ENCODE measurements at places on chromosomes 3 and 15.
A peak's percentile ranks its signal among the peaks of the same experiment; 100 is the strongest.

DNA sequence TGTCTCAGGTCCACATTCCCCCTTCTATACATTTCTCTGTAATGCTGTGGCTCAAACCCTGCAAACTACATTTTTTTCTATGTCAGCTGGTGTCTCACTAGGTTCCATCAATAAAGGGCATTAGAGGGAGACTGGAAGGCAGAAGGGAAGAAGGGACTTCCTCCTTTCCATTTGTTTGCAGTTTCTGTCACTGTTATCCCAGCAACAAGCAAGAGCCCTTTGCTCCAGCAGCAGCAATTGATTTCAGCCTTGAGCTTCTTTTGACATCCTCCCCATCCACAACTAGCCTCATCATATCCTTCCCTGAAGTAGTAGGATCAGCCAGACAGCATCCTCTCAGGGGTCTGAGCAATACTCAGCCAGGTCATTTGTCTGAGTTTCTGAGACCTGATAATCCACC lies 5.3 kb upstream of the NCK1 start:
- DNase-seq = no peak

- no peak for DNase-seq
These were observed 18.8 kb downstream of the ASTE1 start for GRCh38 chr3:131007782-131008181.

DNA sequence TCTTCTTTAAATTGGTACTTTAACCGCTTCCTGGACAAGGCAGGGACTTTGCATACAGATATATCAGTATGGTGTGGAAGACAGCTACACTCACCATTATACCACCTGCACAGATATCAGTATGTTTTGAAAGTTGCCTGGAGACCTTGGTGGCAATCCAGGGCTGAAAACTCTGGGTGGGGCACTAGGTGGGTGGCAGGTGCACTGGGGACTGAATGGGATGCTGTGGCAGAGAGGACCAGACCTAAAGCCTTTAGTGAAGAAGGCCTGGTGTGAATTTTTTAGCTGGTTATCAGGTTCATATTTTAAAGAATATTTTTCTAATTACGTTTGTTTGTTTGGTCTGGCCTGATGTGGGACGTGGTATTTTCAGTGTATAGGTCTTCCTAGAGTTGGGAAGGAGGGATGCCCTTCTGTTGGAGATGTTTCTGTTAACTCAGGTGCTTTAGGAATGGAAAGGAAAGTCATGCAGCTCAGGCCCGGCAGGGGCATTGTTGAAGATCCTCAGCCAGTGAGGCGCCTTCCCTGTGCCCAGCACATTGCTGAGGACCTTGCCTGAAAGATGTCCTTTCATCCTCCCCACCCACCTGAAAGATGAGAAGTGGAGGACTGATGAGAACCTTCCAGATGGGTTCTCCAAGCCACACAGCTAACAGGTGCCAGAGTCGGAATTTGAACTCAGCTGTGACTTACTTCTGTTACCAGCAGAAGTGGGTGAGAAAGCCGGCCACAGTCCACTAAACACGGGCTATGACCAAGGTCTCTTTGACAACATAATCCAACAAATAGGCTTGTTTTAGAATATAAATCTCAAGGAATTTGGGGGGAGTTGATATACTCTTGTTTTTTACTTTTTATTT lies 77.3 kb downstream of the APBA2 start:
- no peak for DNase-seq

DNA sequence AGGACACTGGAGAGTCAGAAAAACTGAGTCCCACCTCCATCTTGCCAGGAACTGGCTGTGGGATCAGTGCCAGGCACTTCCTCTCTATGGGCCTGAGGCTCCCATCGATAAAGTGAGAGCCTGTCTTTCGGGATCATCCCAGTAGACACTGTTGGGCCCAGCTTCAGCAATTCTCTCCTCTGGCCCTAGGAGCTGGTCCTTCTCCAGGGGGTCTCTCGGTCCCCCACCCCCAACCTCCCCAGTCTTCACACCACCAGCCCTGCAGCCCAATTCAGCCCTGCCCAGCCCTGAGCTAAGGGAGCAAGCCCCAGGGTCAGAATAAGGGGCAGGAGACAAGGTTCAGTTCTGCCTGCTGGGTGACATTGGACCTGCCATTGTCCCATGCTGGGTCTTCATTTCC lies 4.5 kb upstream of the LCTL start:
- DNase-seq = no peak

DNA sequence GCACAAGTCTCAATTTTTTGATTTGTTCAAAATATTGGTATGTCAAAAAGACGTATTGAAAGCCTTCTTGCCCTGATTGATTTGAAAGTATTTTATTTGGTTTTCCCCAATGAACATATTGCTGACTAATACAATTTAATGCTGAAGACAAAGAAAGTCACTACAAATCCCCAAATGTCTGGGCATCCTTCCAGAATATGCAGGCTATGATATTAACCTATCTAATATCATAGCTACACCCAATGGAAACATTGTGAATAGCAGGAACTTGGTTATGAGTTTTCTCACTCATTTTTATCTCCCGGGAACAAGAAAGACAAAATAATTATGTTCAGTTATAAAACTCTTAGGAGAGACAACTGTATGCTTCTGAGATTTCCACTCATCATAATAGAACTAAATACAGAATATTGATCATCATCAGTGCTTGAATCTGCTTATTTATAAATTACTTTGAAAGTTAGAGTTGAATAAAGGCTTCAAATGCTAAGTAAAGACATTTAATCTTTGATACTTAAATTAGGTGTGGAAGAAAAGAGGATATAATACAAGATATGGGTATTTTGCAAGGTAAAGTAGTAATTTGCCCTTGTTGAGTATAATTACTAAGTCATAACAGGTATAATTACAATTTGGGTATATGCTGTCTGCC lies 483.9 kb downstream of the RBMS3 start:
- no peak for DNase-seq

DNA sequence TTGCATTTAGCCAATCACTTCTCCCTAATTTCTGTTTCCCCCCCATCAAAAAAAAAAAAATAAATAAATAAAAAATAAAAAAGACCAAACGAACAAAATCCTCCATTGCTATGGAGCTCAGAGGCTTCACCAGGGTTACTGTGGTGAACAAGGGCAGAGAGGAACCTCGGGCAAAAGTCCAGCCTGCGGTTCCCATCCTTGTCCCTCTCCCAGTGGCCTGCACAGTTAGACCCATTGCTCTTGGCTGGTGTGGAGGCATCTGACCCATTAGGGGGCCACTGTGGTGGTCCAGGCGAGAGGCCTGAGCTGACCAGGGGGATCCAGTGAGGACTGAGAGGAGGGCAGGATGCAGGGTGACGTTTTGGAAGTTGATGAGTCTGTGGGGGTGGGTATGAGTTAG lies 18.8 kb downstream of the CORO2B start:
- DNase-seq = no peak

DNA sequence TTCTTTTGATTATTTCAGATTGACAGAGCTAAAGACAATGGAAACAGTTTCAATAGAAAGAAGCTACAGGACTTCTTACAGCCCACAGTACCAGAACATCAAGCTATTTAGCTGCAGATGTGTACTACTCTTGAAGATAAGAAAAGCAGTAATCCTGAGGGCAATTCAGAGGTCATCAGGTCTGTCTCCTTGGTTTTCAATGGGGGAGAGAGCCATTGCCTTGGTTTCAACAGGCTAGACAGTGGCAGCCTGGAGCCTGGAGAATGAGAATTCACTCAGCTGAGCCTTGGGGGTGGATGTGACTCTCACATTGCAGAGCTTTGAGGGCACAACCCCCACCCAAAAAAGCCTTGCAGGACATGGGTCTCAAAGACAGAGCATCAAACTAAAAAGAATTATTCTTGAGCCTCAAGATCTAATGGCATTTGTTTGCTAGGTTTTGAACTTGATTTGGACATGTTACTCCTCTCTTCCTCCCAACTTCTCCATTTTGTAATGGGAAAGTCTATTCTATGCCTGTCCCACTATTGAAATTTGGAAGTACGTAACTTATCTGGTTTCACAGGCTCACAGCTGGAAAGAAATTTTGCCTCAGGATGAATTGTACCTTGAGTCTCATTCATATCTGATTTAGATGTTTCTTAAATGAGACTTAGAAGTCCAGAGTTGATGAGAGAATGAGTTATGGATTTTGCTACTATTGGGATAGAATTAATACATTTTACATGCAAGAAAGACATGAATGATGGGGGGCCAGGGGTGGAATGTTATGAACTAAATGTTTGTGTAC lies 36.9 kb downstream of the PLSCR1 start:
- no peak for DNase-seq

GRCh38 chr15:31383139-31383538 lies 56.5 kb downstream of the KLF13 start:
- DNase-seq = no peak

DNA sequence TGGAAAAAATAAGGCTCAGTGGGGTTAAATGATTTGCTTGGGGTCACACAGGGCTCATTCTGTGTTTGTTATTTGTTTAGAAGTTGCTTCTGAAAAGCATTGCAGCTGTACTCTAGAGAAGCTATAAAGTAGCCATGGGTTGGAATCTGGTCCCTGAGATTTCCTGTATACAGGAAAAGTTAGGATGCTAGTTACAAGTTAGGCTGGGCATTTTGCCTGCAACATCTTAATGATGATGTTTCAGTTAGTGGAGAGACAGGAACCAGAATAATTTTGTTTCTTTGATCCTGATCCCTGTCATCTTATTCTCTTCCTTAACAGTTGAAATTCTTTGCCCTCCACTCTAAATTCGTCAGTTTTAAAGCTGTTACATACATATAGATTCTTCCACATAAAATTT lies 445.3 kb downstream of the OTOL1 start:
- no peak for DNase-seq

DNA sequence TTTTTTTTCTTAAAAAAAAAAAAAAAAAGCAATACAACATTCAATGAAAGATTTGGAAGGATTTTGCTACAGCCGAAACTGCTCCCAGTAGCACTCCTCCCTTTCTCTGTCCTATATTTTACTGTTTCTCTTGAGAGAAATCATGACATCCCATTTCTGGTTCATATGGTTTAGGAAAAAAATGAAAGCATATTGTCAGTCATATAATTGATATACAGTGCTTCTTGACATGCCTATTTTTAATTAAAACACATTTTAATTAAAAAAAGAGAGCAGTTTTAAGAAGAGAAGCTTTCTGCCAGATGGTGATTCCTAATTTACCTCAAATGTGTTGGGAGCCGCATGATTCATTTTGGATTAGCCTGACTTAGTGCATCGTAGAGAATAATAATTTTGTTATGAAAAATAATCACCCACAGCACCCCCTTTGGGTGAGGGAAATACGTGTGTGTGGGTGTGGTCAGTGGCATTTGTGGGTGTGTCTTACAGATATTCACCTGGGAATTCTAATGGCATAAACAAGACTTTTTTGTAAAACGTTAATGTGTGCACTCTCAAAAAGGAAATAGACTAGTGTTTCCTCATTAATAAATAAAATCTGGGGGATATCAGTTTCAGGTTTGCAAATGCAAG lies 544.5 kb downstream of the MFSD1 start:
- no peak for DNase-seq

DNA sequence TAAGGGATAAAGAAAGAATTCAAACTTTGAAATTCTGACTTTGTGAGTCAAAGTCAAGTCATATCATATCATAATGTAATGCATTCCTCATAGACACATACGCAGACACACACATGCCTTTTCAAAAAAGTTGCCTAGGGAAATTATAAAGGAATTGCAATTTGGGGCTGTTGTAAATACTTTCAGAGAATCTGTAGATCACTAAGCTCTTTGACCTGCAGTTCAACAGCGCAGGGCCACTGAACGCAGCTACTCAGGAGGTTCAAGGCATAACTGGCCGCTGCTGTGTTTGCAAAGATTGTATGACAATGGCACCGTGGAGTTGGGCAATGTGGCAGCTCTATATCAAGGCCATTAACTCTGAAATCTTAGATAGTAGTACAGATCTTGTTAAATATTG lies 188.4 kb upstream of the THRB start:
- no peak for DNase-seq

GRCh38 chr3:120795959-120796358 lies 53.4 kb downstream of the GTF2E1 start:
- DNase-seq = no peak

DNA sequence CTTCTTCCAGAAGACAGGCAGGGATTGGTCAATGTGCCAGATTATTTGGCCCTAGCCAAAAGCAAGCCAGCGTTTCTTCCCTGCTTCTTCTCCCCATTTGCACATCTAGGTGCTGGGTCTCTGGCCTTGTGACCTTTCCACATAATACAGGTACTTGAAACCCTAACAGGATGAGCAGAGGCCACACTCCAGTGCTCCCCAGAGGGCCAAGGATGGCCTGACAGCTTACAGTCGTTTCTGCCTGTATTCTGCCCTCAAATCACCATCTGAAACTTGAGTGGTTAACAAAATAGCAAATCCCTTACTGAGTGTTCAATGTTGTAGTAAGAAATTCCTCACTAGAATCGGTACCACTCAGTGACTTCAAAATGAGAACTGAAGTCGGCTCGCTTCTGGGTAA lies 29.1 kb downstream of the MKRN2 start:
- no peak for DNase-seq

DNA sequence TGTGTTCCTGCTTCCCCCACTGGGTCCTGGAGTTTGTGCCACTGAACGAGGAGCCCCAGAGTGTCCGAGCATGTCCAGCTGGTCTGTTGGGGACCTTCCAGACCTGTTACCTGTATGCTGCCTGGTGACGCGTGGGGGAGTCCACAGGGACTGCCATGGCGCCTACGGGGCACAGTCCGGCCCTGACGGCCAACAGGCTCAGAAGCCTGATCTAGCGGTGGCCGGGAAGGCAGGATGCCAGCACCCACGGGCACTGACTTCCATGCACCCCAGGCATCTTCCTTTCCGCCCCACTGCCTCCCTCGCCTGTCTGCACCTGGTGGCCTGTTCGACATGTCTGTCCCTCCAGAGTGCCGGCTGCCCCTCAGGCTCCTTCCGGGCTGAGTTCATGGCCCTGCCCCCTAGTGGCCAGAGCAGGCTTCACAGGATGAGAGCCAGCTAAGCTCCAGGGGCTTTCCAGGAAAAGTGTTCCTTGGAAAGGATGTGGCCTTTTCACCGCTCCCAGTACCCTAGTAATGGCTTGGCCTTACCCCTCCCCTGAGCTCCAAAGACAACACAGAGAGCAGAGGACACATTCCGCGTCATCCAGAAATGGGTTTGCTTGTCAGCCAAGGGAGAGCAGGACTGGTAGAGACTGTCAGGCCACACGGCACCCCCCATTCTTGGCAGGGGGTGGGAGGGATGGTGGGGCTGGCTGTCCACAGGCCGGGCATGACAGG lies 35.7 kb downstream of the NGRN start:
- peak; percentile 30 for DNase-seq

GRCh38 chr3:16897254-16897926 lies 12.6 kb downstream of the PLCL2 start:
- DNase-seq = no peak

GRCh38 chr15:95304151-95304946 lies 1026.2 kb upstream of the NR2F2 start:
- DNase-seq = no peak

GRCh38 chr3:194675081-194675640 lies 3.2 kb upstream of the LSG1 start:
- no peak for DNase-seq

GRCh38 chr3:77041811-77042210 lies 1.9 kb downstream of the ROBO2 start:
- no peak for DNase-seq

- no peak for DNase-seq
These were observed 6.4 kb upstream of the GHRL start for GRCh38 chr3:10299175-10299574.

- no peak for DNase-seq
These were observed 66.8 kb upstream of the C2CD4B start for GRCh38 chr15:62231856-62232255.
